Stimulated activated naive CD8-positive, alpha-beta T cell treated with anti-CD3 and anti-CD28 coated beads, Interleukin-15, Interleukin-2, amounts not matched to agents 100 U/mL and 50 U/mL, for 24 hours (primary cell): ENCODE measurements at places on chromosomes 5 and 9.

DNA sequence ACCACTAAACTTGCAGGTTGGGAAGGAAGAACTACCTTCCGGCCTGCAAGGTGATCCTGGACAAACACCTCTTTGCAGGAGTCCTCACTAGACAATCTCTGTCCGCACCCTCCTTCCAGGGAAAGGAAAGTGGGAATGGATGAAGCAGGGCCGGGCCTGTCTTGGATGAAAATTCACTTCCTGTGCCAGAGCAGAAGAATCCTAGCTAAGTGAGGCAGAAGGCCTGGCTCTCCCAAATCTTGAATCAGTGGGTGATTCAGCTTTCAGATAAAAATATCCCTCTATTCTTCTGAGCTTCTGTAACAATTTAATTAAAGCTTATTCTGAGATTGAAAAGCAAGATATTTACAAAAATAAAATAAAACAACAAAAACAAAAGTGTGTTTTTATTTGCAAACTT, 281.9 kb upstream of the TLE4 start:
- no peak for DNase-seq

DNA sequence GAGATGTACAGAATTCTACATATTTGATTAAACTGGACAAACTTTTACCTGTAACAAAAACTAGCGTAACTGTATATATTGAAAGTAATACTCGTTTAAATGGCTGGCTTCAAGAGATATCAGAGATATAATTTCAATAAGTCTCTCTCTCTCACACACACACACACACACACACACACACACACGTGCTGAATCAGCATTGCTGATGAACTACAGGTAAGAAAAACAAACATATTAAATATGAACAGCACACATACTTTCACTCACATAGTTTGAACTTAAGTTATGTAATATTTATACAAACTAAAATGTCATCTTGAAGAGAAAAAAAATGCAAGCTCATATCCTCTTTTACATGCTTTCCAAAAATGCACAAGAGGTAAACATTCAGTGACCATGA, 145.4 kb downstream of the BNC2 start:
- no peak for DNase-seq

DNA sequence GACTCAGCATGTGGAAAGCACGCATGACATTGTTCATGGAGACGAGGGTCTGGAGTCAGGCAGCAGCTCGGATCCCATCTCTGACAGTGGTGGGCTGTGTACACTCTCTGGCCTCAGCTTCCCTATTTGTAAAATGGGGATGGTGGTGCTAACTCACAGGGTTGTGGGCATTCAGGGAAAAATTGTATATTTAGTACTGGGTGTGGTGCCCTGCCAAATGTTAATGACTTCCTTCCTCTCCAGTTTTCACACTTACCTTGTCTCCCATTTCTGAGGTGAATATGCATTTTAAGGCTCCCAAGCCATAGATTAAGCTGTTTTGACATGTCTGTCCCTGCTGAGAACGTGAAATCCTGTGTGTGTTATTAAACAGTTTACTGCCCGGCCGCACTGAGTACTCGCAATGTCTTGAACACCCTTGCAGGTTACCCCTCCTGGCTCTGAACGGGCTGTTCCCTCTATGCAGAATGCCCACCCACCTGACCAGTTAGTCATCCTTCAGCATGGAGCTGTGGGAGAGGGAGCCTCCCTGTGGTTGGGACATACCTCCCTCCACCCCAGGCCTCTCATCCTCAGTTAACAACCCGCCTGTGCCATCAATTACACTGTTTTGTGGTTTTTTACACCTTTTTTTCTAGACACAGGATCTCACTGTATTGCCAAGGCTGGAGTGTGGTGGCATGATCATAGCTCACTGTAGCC, 25.8 kb downstream of the TJP2 start:
- DNase-seq, result no peak

DNA sequence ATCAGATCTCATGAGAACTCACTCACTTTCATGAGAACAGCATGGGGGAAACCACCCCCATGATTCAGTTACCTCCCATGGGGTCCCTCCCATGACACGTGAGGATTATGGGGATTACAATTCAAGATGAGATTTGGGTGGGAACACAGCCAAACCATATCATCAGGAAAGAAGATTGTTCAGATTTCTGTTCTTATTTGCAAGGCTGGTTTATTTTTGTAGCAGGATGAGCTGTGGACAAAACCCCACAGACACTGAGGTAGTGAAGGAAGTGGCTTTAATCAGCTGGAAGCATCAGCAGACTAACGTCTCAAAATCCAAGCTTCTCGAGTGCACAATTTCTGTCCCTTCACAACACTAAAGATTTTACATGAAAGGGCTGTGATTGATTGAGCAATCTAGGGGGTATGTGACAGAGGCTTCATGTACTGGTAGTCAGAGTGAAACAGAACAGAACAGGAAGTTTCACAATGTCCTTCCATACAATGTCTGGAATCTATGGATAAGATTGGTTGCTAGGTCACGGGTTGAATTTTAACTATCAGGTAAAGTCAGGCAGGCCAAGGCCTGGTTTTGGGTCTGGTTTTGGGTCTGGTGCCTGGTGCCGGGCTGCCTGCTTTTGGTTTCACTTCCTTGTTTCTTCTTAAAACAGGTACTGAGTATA, 91.3 kb upstream of the ZNF366 start:
- DNase-seq, result no peak

DNA sequence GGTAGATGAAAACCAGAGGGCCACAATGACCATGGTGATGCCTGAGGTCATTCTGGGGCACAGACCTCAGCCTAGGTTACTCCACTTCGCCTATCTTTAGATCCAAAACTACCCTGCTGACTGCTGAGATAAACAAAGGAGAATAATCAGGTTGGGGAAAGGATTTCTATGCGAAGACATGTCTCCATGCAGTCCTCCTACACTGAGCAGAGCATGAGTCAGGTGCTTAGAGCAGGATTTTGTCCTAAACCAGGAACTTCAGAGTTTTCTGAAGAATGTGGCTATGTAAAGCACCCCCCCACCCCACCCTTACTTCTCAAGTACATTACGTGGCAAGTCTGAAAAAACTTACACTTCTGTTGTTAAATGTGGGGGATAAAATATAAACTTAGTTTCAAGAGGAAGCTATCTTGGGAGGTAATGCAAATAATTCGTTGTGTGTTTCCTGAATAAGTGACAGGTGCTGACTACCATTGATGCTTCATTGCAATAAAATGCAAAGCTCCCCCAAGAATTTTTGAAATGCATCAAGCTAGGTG, 19.4 kb downstream of the PDCD1LG2 start:
- no peak for DNase-seq

DNA sequence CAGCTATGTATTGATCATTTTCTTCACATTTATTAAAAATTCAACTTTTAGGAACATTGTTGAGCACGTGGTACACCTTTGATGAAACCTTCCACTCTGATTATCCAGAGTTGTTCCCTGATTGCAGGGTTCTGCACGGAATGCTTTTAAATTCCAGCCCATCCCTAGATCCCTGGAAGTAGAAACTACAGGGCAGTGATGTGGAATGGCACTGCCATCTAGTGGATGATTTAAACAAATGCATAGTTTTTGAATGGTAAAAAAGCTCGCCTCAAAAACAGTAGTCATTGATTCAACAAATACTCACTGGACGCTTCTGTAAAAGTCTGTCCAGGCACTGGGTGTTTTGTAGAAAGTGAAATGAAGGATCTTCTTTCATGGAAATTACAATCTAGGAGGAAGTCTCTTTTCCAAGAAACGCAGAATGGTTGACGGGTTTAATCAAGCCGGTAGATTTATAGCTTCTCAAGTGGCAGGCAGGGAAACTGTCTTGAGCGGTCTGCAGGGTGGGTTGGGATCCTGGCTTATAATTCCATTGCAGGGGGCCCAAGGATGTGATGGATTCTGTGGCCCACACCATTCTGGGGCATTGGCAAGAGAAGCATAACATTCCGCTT, 118.4 kb downstream of the ARHGAP26 start:
- no peak for DNase-seq

DNA sequence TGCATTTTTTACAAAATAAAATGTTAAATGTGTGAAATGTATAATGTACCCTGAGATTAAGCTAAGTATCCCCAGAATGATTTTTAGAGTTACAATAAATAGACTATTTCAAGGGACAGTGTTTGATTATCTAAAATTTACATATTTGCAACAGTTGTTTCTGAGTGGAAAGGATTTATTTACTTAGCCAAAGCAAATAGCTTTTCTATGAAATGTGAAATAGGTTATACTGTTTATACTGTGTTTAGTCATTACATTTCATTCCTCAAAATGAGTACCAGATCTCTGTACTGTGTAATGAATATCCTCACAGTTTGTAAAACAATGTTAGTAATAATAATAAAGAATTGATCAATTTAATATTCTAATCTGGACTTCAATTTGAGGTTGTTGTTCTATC, 1019.0 kb downstream of the NR2F1-AS1 start:
- no peak for DNase-seq

DNA sequence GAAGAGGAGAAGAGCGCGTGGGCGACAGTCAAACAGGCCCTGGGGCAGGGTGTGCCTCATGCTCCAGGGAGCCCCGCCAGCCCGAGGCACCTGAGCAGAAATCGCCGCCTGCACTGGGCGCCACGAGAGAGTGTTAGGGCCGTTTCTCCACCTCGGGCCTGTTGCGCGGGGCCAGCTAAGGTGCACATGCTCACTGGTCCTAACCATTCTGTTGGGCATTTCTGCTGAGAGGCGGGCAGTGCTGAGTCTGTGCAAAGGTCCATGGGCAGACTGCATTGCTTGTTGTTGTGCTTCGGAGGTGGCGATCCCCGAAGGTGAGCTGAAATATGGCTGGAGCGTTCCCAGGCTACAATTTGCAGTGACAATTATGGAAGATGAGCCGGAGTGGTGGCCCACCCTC, 367.8 kb upstream of the SPATA31A5 start:
- DNase-seq, result no peak

GRCh38 chr5:152331718-152332117, 73.4 kb downstream of the NMUR2 start:
- no peak for DNase-seq

DNA sequence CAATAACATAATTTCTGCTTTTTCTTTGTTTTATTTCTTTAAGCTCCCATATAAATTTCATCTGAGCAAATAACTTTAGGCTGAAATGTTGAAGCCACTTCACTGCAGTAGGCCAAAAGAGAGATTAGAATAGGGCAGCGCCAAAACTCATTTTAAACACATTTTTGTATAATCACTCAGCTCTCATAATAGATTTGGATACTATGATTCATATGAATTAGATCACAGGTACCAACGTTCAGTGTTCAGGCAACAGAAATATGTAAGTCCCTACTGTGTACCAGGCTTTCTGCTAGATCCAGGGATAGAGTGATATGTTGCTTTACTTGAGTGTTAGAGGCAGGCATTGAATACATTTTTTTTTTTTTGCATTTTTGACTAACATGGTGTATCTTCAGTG, 370.5 kb downstream of the PTPRD start:
- no peak for DNase-seq

DNA sequence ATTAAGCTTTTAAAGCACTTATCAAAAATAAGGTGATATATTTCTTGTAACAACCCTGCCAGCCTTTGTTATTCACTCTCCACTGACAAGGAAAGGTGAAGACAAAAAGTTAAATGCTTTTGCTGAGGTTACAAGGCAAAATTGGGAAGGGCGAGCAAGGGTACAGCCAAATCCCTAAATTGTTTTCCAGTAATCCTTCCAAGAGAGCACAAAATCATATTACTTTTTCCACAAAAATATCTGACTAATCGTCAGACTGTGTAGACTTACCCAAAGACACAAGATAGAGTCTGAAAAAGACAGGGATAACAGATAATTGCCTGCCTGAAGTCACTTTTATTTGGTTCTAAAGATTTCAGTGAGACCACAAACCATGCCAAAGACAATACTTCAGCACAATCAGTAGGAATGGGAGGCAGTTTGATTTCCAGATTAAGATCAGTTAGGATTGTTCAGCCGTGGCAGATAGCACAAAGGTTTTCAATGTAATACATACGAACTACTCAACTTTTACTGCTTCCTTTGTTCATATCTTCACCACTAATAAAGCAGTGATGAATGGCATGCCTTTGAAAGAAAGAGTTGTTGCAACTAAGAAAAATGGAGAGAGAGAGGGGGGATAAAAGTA, 383.8 kb upstream of the TUSC1 start:
- no peak for DNase-seq

- no peak for DNase-seq
Measured at GRCh38 chr5:82620957-82621600, 342.9 kb upstream of the RPS23 start.

DNA sequence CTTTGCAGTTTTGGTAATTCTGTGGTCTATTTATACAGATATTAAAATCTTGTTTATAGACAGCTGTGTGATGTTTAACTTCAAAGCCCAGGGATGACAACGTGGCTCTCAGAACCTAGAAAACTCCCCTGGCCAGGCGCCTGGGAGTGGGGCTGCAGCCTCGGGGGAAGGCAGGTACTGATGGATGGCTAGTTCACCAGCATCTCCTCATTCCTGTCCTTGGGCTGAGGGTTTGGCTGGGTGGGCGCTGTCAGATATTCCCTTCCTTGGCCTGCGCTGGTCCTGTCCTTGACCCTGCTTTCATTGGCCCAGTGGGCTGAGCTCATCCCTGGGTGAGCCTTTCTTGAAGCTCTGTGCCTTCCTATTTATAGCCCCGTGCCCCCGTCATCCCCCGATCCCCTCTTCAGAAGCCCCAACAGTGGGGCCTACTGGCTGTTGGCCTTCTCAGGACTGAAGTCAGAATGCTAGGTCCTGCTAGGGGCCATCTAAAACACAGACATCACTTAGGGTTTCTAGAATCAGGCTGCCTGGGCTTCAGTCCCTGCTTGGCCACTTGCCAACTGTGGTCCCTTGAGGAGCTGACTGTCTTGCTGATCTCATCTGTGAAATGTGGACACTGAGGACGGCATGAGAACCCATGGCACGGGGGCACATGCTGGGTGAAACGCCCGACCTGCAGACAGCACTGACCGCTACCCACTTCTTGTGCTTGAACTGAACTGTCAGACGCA, 20.9 kb downstream of the SH3GLB2 start:
- DNase-seq, result no peak

- no peak for DNase-seq
Measured at GRCh38 chr5:173785400-173785799, 102.7 kb upstream of the CPEB4 start.

DNA sequence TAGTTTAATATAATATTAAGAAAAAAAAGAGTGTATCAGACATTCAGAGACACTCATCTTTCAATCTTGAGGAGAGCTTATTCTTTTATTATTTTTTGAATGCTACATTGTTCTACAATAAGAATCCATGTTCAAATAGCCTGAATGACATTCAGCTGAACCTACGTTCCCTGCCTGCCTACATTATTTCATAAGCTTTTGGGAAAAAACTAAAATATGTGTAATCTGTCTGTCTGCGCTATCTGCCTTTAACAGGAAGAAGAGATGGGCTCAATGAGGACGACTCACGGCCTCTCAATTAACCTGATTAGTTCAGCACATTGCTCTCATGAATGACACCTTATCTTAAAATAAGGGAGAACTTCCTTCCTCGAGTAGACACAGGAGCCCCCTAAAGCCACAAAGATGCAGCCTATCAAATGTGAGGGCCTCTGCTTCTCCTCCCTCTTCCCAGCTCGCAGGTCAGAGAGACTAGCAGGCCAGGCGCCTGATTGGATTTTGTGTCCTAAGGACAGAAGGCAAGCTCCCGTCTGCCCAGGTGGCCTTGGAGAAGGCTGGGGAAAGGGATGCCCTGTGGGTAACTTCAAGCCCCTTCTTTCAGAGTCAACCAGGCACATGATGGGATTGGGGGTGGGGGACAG, 37.8 kb downstream of the EBF1 start:
- no peak for DNase-seq

- DNase-seq, result no peak
Measured at GRCh38 chr5:79484731-79485130, 29.2 kb downstream of the HOMER1 start.
